ENCODE measurements at places on chromosomes 6 and 20.

DNA sequence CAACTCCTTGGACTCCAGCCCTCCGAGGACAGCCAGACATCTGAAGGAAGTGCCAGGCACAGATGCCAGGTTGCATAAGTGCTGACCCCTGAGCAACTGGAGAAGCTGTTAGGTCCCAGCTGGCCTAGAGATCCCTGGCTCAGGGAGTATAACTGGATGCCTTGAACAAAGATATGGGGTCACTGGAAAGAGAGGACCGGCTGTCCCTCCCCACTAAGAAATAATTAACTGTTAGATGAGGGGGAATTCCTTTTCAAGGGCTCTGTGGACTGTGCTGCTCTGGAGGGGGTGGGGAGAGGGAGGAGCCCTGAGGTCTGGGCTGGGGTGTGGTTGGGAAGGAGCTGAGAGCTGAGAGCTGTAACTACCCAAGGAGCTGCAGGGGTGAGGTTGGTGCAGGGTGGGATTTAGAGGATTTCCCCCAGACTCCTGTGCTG, 39.6 kb downstream of the HLA-F start:
- no peak for DNase-seq

DNA sequence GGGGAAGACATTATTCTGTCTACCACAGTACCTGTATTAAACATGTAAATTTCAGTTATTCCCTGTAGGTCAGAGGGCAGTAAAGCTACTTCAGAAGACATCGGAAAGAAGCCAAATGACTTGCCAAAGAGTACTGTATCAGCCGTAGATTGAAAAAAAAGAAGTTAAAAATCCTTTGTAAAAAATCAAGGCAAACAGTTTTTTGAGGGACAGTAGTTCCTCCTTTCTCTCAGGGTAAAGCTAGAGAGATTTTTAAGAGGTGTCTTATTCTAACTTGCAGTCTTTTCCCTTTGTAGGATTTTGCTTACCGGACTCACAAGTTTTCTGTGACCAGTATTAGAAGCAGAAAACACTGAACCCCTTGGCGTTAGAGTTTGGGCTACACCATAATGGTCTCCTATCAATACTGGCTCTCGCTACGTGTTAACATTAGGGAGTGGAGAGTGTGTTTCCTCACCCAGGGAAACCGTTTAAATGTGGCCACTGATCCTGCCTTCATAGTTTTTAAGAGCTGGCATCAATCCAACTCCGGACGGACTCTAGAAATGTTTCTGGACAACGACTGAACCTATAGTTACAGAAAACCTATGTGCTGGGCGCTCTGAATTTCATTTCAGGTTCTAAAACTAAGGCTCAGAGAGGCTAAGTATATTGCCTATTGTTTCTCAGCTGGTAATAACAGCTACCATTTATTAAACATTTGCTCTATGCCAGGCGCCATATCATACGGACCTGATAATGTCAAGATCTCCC, 1.3 kb upstream of the ASXL1 start:
- no peak for DNase-seq

DNA sequence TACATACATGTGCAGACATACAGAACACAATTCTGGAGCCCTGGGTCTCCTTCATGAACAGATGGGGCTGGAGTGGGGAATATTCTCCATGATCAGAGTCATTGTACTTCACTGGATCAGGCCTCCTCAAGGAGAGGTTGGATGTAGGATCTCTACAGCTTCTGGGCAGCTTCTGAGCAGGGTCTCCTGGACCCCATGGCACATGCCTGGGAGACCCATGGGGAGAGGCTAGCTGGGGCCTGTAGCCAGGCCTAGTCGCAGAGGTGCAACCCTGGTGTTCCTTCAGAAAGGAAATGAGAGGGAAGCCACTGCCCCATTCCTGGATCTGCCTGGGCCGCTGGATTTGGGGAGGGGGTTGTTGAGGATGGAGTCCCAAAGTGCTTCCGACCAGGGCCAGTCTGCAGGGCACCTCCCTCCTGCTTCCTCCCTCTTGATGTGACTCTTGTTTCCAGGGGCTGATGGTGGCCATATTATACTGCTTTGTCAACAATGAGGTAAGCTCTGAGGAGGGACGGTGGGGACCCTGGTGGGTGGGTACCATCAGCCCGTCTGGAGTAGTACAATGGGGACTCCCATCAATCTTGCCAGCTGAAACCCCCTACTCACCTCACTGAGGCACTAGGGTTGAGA, 31.8 kb downstream of the GLP1R start:
- no peak for DNase-seq

- DNase-seq, result no peak
Observed at GRCh38 chr6:75488033-75488432, 5.6 kb downstream of the FILIP1 start.

DNA sequence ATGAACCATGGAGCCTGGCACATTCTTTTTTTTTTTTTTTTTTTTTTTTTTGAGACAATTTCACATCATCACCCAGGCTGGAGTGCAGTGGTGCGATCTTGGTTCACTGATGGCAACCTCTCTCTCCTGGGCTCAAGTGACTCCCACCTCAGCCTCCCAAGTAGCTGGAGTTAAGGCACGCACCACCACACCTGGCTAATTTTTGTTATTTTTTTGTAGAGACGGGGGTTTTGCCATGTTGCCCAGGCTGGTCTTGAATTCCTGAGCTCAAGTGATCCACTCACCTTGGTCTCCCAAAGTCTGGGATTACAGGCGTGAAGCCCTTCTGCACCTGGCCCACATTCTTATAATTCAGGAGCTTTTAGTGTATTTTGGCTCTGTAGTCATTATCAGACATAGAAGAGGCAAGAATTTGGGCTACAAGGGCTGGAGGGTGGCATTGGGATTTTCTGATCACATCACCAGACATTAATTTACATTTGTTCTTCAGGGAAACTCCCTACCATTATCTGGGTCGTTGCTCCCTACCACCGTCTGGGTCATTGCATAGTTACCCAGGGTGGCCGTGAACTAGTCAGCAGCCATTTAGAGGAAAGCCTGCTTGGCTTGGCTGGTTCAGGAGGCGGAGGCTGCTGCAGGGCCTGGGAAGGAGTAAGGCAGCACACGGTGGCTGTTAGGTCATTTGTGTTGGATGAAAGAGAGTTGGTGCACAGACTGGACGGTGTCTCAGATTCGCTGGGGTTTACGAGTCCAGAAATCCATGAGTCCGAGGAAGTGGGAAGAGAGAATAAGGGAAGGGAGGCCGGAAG, 17.6 kb downstream of the ARID1B start:
- DNase-seq, result no peak

DNA sequence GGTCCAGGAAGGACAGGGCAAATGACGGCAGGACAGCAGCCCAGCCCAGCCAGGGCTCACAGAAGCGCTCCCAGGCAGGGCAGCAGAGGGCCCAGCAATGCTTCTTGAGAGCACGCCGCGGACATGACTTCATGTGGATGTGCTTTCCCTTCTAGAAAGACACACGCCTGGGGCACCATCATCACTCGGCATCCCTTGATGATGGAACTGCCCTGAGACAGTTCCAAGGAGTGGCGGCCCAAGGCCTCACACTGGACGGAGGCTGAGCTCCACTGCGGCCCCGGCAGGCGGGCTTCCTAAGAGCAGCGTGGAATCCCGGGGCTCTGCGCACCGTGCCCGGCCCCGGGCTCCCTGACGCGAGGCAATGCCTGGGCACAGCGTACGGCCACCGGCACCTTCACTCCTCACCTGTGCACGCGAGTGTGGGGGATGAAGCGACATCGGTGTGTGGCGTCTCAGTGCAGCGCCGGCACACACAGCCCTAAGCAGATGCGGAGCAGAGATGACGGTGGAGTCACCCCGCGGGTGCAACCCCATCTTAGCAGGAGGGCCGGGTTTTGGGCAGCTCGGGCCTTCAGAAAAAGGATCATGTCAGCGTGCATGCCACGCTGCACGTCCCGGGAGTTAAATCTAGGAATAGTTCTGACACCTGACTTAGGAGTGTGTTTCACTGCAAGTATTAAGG, 86.6 kb downstream of the THBS2 start:
- no peak for DNase-seq

Measured in ELR (cell line).